Transverse colon (tissue), 4 donors: ENCODE measurements at places on chromosomes 1 and 21. TPM values are rescaled to one million over a fixed set of nuclear protein-coding genes. Genes with fewer than 3 reads are reported as not detected.

GRCh38 chr1:226790545-226791181, 51.6 kb upstream of the ITPKB start:
- no peaks in the 10 kb centered on the region for H3K4me1 ChIP-seq
- DNase-seq: no peak
- no peaks in the 10 kb centered on the region for H3K27me3 ChIP-seq
- H3K36me3 ChIP-seq: no peaks in the 10 kb centered on the region

- H3K4me3 ChIP-seq: no peak overlapping the region
Observed at GRCh38 chr1:23101101-23101827, 67.4 kb downstream of the LUZP1 start.

Gene CNKSR1
- total RNA-seq: 187 TPM

DNA sequence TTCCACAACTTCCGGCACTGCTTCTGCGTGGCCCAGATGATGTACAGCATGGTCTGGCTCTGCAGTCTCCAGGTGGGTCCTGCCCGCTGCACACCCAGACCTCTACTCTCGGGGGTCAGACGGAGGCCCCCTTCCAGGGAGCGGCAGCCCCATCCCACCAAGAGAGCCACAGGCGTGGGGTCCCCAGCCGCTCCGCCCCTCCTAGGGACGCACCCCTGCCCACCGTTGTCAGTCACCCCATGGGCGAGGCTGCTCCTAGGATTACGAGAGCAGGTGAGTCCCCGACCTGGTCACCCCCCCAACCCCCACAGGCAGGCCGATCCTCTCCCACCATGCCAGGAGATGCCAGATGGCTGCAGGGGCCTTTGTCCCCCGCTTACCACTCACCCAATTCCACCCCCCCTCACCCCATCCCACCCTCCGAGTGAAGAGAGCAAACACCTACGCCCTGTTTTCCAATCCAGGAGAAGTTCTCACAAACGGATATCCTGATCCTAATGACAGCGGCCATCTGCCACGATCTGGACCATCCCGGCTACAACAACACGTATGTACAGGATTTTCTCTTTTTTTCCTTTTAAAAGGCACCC, 107.0 kb downstream of the PDE9A start:
- no peaks in the 10 kb centered on the region for H3K4me1 ChIP-seq
- H3K27ac ChIP-seq: no peak overlapping the region
- H3K36me3 ChIP-seq: peaks cover 56% of the 10 kb centered on the region
- H3K4me3 ChIP-seq: no peak overlapping the region
- DNase-seq: no peak

GRCh38 chr1:168472223-168472622, 71.6 kb downstream of the XCL2 start:
- no peak overlapping the region for H3K4me3 ChIP-seq
- H3K27ac ChIP-seq: no peak overlapping the region
- H3K4me1 ChIP-seq: peaks cover 23% of the 10 kb centered on the region
- DNase-seq: no peak
- H3K27me3 ChIP-seq: no peaks in the 10 kb centered on the region

Gene DCLRE1B
- 6.2 TPM for total RNA-seq

Gene DDR2
- total RNA-seq: 33.3 TPM

DNA sequence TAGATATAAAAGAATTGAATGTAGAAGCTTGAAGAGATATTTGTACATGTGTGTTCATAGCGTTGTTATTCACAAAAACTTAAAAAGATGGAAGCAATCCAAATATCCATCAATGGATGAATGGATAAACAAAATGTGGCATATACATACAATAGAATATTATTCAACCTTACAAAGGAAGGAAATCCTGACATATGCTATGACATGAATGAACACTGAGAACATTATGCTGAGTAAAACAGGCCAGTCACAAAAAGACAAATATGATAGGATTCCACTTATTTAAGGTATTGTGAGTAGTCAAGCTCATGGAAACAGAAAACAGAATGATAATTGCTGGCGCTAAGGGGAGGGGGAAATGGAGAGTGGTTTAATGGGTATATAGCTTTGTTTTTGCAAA, 47.0 kb upstream of the DYRK1A start:
- H3K27me3 ChIP-seq: no peaks in the 10 kb centered on the region
- no peak for DNase-seq
- H3K4me1 ChIP-seq: no peaks in the 10 kb centered on the region
- H3K4me3 ChIP-seq: no peak overlapping the region
- no peaks in the 10 kb centered on the region for H3K36me3 ChIP-seq
- H3K27ac ChIP-seq: no peak overlapping the region

- H3K4me3 ChIP-seq: no peak overlapping the region
- H3K4me1 ChIP-seq: peaks cover 3% of the 10 kb centered on the region
- H3K27me3 ChIP-seq: no peaks in the 10 kb centered on the region
- no peak overlapping the region for H3K27ac ChIP-seq
- peak; percentile 69 for DNase-seq
- no peaks in the 10 kb centered on the region for H3K36me3 ChIP-seq
Observed at GRCh38 chr1:232305050-232305449, 324.9 kb downstream of the SIPA1L2 start.

GRCh38 chr1:96355521-96355920, 366.1 kb upstream of the PTBP2 start:
- no peak for DNase-seq
- no peak overlapping the region for H3K27ac ChIP-seq
- no peaks in the 10 kb centered on the region for H3K36me3 ChIP-seq
- no peaks in the 10 kb centered on the region for H3K4me1 ChIP-seq

- no peak overlapping the region for H3K4me3 ChIP-seq
- H3K36me3 ChIP-seq: no peaks in the 10 kb centered on the region
- no peak overlapping the region for H3K27ac ChIP-seq
- DNase-seq: no peak
Observed at GRCh38 chr1:210938416-210938925, 195.5 kb downstream of the KCNH1 start.

Gene RBM11
- total RNA-seq: not detected

DNA sequence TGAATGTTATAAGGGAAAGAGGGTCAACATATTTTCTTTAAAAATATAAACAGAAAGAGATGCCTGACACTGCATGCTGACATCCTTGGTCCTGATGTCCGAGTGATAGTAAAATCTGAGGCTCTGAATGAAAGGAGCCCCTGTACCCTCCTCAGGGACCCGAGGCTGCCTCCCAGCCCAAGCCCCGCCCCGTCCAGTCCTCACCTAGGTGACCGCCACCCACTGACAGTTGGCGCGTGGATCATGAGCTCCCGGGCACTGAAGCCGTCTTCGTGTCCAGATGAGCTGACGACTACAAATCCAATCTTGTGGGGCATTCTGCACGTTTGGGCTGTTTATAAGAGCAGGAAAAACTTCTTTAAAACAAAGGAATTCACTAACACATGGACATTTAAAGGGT, 4.9 kb downstream of the CEP104 start:
- H3K27ac ChIP-seq: no peak overlapping the region
- H3K4me1 ChIP-seq: peaks cover 13% of the 10 kb centered on the region
- H3K36me3 ChIP-seq: no peaks in the 10 kb centered on the region
- no peak overlapping the region for H3K4me3 ChIP-seq
- no peaks in the 10 kb centered on the region for H3K27me3 ChIP-seq
- DNase-seq: no peak

GRCh38 chr1:158124034-158124433, 56.7 kb upstream of the CD1D start:
- DNase-seq: no peak
- H3K4me3 ChIP-seq: no peak overlapping the region
- no peak overlapping the region for H3K27ac ChIP-seq
- no peaks in the 10 kb centered on the region for H3K36me3 ChIP-seq
- H3K4me1 ChIP-seq: no peaks in the 10 kb centered on the region
